ENCODE measurements at places on chromosomes 3 and 15.

- no peak for DNase-seq
These were observed 386.0 kb upstream of the RARB start for GRCh38 chr3:25041871-25042584.

- DNase-seq: no peak
These were observed 102.6 kb downstream of the GMPS start for GRCh38 chr3:155972885-155973584.

- no peak for DNase-seq
These were observed 7.2 kb downstream of the FAM174B start for GRCh38 chr15:92648190-92648875.

- DNase-seq: no peak
These were observed 202.7 kb downstream of the TNIK start for GRCh38 chr3:171257251-171258203.

GRCh38 chr3:192817506-192817905 is 90.2 kb upstream of the FGF12 start:
- no peak for DNase-seq

DNA sequence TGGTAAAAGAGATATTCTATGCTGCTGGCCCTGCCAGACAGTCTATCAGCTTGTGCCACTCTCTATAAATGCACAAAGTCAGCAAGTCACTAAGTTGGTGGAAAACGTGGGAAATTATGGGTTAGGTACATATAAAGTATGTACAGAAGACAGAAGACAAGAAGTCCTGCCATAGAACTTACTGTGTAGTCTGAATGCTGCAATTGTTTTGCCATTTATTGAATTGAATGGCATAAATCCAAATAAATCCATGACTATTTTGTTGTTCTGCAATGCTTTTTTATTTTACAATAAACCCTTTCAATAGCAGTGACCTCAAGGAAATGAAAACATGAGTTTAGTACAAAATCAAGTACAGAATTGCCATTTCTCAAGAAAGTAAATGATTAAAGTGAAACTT is 34.1 kb upstream of the TM4SF1 start:
- no peak for DNase-seq

GRCh38 chr15:63507878-63508818 is 3.8 kb downstream of the USP3 start:
- DNase-seq: no peak

DNA sequence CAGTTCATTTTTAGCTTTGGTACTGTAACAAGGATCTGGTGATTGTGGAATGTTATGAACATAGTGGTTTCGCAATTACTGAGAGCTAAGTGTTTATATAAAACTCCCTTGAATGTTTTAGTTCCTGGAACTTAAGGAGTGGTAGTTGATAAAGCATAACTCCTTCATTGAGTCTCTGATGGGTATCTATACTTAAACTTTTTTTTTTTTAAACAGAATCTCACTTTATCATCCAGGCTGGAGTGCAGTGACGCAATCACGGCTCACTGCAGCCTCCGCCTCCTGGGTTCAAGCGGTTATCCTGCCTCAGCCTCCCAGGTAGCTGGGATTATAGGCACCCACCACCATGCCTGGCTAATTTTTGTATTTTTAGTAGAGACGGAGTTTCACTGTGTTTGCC is 11.3 kb downstream of the PRKCI start:
- no peak for DNase-seq

GRCh38 chr3:52470920-52471319 is 15.5 kb downstream of the NISCH start:
- no peak for DNase-seq

DNA sequence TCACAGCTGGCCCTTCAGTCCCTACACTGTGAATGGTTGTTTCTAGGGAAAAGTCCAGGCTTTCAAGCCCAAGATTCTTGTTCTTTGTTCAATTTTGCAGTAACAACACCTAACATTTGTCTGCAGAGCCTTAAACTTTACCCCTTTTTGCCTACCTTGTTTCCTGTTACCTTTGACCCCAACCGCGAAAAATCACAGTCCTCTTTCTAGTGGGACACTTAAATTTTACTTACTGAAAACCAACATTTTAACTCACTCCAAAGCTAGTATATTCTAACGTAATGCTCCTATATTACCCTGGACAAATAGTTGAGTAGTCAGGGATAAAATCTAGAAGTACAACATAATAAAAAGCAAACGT is 649 bp upstream of the PIK3CB start:
- DNase-seq: no peak

DNA sequence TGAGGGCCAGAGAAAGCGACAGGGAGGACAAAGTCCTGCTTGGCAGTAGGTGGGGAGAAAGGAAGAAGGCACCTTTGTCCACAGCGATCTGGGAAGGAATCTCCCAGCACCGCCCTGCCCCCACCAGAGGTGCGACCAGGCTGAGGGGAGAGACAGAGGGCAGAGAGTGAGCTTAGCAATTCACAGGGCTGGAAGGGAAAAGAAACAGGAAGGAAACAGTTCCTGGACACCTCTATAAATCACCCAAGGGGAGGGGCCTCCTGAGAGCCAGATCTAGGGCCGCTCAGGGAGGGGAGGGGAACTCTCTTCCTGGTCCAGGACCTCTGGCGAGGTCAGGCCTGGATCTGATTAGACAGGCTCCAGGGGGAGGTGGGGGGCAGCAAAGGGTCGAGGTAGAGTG is 35.4 kb downstream of the RNU5B-1 start:
- no peak for DNase-seq

DNA sequence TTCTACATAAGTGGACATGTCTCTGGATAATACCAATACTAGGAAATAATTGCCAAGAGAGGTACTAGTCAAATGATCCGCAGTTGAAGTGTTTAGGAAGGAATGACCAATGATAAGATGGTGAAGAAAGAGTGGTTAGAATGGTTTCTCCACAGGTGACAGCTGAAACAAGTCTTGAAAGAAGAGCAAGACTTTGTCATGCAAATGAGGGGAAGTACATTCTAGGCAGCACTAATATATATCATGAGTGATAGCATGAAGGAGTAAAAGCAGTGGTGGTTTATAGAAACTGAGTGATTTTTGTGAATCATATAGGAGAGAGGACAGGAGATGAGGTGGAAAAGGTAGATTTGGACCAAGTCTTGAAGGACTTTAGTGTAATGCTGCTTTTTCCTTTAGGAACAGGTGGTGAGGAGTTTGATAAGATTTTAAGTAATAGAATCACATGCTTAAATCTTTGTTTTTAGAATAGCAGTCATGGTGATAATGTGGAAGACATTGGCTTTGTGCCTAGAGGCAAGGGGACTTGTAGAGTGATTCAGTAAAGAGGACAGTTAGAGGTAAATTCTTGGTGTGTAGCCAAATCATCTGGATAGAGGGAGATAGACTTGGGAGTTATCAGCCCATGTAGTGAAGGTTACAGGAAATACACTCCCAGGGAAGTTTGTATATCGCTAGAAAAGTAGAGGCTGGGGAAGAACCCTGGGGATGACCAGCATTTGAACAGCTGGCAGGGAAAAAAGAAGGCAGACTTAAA is 31.9 kb downstream of the SLMAP start:
- no peak for DNase-seq

DNA sequence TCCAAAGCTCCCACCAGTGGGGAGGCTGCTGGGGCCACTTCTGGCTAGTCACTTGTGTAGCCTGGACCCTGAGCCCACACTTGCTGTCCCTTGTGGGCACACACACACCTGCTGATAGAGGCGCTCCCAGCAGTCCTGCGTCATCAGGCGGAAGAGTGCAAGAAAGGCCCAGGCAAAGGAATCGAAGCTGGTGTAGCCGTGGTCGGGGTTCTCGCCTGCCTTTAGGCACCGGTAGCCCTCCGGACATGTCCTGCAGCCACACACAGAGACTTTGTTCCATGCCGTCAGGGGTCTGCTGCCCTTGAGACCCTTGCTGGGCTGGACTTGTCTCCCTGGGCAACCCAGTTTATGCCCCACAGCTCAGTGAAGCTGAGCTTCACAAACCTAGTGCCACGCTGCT is 42.9 kb downstream of the SCN5A start:
- no peak for DNase-seq

DNA sequence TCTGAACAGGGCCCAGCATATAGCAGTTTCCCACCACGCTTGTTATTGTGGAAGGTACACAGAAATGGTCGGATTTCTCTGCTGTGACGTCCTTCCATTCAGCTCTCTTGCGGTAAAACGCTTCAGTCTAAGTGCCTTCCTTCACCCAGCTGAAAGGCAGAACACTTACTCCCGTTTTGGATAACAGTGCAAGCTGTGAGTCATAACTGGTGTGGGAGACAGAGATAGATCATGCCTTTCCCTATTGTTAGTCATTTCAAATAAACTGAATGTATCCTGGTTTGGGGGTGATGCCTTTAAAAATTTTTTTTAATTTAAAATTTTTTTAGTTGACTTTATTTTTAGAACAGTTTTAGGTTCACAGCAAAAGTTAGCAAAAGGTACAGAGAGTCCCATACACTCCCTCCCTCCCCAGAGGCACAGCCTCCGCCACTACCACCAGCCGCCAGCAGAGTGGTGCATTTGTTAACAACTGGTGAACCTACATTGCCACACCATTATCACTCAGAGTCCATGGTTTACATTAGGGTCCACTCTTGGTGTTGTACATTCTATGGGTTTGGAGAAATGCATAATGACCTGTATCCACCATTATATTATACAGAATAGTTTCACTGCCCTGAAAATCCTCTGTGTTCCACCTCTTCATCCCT is 94.9 kb upstream of the NSMCE3 start:
- DNase-seq: no peak

DNA sequence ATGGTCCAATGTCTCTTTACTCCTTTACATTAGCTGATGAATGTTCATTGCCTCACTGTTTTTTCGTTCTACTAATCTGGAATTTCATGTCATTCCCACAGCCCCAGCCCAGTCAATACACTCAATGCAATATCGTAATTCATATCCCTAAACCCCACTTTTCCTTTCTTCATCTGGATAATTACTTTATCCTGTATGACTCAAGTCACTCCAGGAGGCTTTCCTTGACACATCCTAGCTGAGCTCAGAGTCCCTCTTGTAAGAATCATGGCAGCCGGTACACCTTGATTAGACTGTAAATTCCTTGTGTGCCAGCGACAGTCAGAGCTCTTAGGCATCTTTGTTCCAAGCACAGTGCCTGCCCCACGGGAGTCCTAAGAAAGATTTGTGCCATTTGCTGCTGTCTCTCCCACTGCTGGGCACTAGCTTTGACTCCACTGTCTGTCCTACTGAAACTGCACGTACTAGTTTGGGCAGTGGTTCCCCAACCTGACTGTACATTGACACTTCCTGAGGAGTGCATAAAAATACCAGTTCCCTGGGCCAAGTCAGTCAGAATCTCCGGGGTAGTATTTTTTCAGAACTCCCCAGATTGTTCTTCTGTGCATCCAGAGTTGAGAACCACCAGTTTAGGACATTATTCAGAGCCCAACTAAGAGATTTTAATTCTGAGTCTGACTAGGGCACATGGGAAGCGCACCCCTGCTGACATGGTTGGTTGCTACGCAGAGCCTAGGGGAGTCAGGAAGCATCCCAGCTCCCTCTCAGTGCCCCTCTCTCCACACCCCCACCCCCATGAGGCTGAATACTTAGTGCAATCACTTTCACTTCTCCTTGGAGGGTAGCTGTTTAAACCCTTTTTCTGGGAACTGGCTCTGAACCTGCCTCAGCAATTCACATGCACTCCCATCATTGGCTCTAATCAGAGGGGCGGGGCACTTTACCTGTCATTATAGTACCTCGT is 19.5 kb upstream of the C3orf70 start:
- no peak for DNase-seq

DNA sequence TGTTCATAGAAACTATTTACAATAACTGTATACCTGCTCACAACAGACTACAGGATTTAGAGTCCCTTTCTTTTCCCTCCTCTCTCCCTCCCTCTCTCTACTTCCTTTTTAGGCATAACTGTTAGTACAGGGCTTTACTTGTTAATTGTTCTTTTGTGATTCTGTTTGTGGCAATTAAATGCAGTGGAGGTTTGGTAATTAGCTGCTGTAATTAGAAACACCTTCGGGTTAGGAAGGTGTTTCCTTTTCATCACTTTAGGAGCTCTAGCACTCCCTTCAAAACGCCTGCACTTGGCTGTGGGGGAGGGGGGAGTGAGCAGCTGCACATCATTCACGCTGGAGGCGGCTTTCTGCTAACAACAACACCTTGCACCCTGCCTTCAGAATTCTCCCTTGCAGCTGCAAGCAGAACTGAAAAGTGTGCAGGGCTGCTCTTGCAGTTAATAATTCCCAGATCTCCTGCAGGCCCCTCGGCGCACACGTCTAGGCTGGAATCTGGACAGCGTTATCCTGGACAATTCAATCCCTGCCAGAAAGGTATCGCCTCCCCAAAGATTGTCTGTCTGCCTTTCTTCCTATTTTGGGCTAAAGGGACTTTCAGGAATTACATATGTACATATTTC is 242.6 kb upstream of the RGMA start:
- no peak for DNase-seq

All from cortex of kidney (tissue), 1 donor.